Heart left ventricle (tissue), 16 donors: ENCODE measurements at places on chromosomes 5 and 9. TPM values are rescaled to one million over a fixed set of nuclear protein-coding genes. Genes with fewer than 3 reads are reported as not detected.

The CFAP90 gene
- not detected for total RNA-seq

The ACSL6 gene
- 2.6 TPM for total RNA-seq

The SLC6A19 gene
- not detected for total RNA-seq

The PCDHA5 gene
- 0.20 TPM for total RNA-seq

The EQTN gene
- total RNA-seq, result not detected

The SLC36A3 gene
- not detected for total RNA-seq

The NIPAL4 gene
- not detected for total RNA-seq

- no peak for DNase-seq
Measured at GRCh38 chr9:96171728-96172127, 130.2 kb downstream of the HSD17B3 start.

- DNase-seq, result peak; percentile 30
Measured at GRCh38 chr5:60945813-60946187, 795 bp downstream of the NDUFAF2 start.

- DNase-seq, result no peak
Measured at GRCh38 chr5:134453016-134453415, 41.3 kb upstream of the CDKN2AIPNL start.

DNA sequence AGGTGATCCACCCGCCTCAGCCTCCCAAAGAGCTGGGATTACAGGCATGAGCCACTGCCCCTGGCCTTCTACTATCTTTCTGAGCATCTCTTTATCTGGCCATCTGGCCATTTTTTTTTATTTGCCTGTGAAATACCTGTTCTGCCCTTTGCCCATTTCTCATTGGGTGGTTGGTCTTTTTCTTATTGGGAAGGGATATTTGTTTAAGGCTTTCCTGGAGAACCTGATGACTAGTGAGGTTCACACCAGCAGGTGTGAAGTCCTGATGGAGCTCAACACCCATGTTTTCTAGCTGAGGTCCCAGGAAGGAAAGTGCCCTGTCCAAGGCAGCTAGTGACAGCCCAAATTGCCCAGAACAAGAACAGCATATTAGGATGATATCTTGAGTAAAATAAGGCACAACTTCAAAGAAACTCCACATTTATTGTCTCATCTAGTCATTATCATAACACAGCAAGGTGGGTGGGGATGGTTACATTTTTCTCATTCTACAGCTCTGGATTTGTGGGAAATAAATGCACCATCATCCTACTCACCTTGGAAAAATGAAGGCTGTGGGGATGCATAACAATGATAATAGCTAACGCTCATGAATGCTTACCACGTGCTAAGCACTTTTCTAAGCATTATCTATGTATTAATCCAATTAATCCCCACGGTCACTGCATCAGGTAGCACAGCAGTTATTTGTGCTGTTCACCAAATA lies 20.3 kb downstream of the SLC36A3 start:
- no peak for DNase-seq

DNA sequence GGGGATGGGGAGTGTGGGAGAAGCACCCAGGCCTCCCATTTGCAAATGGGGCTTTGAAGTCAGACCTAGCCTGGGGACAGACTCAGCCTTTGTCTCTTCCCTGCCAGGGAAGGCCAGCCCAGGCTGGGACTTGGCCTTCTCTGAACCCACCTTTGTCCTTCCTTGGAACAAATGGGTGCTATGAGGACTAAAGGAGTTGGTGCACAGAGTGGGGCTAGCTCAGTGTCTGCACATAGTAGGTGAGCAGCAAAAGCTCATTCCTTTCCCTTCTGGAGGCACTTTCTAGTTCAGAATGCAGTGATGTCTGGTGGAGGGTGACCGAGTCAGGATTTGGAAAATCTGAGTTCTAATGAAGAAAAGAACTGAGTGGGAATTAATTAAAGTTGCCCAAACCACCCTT lies 37.2 kb downstream of the COL27A1 start:
- no peak for DNase-seq

DNA sequence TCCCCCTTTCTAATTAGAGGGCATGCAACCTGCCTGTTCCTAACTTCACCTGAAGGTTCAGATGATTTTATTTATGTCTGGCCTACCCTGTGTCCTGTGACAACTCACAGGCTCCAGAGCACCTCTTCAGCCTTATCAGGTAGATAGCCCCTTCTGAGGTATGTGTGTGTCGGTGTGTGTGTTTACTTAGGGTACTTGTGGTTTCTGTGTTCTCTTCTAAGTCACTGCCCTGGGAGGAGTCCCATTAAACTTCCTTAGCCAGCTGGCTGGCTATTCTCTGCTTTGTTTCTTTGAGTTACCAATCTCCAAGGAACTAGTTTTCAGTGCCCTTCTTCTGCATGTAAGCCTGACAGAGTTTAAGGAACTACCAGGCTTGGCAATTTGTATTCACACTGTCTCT lies 74.9 kb downstream of the UNC13B start:
- no peak for DNase-seq

GRCh38 chr5:42994555-42995359 lies 45.4 kb downstream of the ANXA2R start:
- DNase-seq, result peak; percentile 92

GRCh38 chr5:3020426-3020825 lies 268.9 kb upstream of the IRX2 start:
- no peak for DNase-seq

DNA sequence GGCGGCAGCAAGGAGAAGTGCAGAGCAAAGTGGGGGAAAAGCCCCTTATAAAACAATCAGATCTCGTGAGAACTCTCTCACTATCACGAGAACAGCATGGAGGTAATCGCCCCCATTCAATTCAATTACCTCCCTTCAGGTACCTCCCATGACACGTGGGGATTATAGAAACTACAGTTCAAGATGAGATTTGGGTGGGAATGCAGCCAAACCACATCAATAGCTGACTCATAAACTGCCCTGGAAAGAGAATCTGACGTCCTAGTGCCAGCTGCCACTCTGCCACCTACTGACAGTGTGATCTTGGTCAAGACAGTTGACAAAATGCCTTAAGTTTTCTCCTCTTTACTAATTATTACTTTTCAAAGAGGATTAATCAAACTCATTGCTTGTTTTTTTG lies 128.3 kb downstream of the GPBP1 start:
- no peak for DNase-seq

GRCh38 chr9:138070815-138071214 lies 193.2 kb downstream of the CACNA1B start:
- no peak for DNase-seq

GRCh38 chr5:175902026-175902425 lies 30.6 kb downstream of the CPLX2 start:
- no peak for DNase-seq

DNA sequence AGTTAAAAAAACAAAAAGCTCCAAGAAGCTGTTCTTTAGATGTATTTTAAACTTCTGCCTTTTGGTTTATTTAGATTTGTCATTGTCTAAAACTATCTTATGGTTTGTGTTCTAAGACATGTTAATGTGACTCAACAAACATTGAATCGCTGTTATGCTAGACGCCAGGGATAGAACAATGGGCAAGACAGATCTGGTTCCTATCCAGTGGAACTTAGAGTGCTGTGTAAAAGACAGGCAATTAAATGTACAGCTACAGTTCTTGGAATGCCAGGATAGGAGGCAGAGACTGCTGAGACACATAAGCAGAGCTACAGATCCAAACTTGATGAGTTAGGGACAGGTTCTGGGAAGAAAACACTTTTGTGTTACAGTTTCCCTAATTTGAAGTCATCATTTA lies 22.4 kb downstream of the LYRM7 start:
- DNase-seq, result no peak

- DNase-seq, result no peak
Measured at GRCh38 chr5:101292199-101292598, 389.1 kb upstream of the ST8SIA4 start.

DNA sequence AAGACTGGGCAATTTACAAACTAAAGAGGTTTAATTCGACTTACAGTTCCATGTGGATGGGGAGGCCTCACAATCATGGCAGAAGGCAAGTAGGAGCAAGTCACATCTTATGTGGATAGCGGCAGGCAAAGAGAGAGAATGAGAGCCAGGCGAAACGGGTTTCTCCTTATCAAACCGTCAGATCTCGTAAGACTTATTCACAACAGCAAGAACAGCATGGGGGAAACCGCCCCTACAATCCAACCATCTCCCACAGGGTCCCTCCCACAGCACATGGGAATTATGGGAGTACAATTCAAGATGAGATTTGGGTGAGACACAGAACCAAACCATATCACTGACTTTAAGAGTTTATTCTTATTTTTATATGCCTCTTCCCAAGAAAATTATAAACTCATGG lies 60.3 kb downstream of the RFK start:
- no peak for DNase-seq
